ENCODE measurements at places on chromosomes 13 and 19.

DNA sequence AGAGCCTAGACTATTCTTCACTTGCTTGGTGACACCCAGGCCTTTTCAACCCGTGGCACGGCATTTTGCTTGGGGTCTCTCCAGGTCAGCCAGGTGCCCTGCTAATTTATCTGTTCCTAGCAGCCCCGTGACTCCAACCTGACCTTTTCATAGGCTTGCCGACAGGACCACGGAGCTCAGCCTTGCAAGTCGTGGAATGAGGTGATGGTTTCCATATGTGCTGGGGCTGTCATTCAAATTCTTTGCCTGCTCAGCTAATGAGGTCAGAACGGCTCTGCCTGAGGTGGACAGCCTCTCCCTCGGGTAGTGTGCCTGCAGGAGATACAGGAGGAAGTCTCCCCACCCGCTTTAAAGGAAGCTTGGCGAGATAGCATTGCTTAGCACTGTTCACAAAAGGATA lies 61.0 kb downstream of the SHISA2 start:
- no peak for DNase-seq

- no peak for DNase-seq
These were observed 2.2 kb downstream of the ZIC2 start for GRCh38 chr13:99983499-99984401.

DNA sequence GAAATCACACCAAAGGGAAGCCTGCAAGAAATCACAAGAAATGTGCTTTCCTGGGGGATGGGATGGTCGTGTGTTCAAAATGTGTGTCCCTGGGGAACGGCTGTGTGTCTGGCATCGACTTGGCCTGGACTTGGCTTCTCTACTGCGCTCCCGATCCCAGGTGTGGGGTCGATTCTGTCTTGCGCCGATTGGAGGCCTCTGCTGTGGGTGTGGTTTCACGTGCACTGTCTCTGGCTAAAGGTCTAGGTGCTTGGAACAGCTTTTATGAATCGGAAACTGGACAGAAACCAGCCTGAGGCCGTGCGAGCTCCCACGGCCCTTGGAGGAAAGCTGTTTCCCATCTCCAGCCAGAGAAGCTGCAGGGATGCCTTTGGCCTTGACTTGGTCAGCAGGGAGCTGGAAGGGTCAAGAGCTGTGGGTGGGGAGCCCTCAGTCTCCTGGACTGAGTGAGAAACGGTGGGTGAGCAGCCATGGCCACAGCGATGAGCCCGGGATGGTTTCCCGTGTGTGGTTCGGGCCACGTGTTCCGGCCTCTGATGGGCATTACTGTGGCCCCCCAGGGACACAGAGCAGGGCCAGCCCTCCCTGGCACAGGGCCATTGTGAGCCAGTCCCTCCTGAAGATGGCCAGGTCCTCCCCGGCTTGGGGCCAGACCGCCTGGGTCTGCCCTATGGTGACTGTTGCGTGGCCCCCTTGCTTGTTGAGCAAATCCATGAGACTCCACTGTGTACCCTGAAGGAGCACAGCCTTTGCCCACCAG lies 29.7 kb downstream of the MCF2L start:
- DNase-seq, result no peak

- peak; percentile 21 for DNase-seq
These were observed 47.7 kb upstream of the UQCRFS1 start for GRCh38 chr19:29260477-29261317.

DNA sequence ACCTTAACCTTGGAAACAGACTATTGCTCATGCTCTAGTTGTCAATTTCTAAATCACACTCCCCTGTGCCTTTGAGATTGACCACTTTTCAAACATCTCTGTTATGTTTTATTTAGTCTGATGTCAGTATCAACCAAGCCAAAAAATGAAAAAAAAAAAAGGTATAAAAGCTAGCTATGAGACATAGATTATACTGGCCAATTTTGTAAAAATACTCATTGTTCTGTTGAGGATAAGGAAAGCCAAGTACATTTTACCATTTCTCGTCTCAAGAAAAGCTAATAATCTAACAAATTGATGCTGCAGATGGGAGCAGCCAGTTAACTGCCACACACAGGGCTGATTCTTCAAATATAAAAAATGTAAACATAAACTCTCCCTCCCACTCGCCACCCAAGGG lies 572.6 kb upstream of the KLF12 start:
- no peak for DNase-seq
